ENCODE measurements at places on chromosomes 13 and 19.

DNA sequence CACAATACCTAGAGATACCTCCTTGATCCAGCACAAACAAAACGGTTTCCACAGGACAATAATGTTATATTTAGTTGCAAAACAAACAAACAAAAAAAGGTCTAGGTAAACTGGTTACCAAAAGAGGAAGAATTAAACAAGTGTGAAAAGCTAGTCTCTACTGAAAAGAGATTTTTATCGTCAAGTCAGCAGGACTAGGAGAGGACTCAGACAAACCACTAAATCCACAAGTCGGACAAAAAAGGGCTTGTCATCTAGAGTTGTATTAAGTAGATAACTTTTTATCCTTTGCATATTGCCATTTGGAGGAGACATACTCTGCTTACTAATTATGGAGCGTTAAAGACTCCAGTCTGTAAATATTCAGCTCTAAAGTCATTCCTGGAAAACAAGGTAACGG, 9.9 kb upstream of the KPNA3 start:
- DNase-seq, result no peak

DNA sequence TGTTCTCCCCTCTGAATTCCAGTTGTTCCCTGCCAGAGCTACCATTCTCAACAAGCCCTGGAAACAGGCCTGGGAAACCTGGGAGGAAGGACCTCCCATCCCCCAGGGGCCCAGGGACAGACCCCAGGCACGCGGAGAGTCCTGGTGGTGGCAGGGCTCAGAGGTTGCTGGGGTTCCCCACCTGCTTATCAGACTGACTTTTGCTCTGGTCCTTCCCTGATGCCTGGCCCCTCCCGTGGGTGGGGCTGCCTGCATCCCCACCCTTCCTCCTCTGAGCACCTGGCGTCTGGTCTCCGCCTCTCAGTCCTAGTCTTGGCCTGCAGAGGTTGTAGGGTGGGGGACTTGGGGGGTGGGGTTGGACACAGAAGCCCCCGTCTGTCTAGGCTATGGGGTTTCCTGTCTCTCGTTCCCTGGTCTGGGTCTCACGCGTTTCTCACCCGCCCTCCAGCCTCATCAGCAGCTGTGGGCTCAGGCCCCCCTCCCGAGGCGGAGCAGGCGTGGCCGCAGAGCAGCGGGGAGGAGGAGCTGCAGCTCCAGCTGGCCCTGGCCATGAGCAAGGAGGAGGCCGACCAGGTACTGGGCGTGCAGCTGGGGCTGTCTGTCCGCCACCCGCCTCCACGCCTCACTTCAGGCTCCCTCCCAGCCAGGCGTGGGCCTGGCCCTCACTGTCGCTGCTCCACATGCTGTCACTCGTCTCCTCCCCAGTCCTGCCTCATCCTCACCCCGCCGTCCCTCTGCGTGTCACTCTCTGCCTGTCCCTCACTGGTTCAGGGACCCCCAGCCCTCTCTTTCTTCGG, 13.6 kb downstream of the EPN1 start:
- no peak for DNase-seq

GRCh38 chr13:25771641-25772478, 280.0 kb downstream of the SHISA2 start:
- peak; percentile 40 for DNase-seq

DNA sequence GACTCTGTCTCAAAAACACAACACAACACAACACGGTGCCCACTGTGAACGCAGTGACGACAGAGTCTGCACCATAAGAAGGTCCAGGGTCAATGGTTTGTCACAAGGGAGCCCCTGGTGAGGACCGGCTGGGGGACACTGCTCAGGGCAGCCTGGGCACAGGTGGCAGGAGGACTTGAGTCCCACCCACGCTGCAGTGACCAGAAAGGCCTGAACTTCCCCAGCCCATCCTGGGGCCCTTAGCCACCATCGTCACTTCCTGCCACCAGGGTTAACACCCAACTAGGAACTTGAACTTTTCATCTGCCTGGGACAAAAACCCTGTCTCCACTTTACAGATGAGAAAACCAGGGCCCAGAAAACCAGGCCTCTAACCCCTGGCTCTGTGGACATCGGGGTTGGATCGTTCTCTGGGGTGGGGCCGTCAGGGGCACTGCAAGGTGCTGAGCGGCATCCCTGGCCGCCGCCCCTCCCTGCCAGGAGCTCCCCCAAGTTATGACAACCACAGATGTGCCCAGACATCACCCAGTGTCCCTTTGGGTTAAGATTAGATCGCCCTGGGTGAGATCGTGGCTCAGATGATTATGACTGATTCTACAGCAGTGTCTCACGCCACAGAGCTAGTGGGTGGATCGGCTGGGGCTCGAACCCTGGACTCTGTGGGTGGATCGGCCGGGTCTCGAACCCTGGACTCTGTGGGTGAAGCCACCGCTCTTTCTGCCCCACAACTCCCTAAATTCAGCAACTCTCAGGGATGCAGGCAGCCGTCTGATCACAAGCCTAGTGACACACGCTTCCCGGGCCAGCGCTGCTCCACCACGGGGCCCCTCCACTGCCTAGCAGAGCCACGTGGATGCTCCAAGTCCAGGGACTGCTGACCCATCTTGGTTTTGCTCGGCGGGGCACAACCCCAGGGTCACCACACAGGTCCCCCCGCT, 14.0 kb downstream of the MOB3A start:
- no peak for DNase-seq

GRCh38 chr13:42218576-42218975, 53.4 kb upstream of the AKAP11 start:
- DNase-seq, result no peak

GRCh38 chr19:8445488-8446001, 770 bp downstream of the HNRNPM start:
- DNase-seq, result peak; percentile 71

DNA sequence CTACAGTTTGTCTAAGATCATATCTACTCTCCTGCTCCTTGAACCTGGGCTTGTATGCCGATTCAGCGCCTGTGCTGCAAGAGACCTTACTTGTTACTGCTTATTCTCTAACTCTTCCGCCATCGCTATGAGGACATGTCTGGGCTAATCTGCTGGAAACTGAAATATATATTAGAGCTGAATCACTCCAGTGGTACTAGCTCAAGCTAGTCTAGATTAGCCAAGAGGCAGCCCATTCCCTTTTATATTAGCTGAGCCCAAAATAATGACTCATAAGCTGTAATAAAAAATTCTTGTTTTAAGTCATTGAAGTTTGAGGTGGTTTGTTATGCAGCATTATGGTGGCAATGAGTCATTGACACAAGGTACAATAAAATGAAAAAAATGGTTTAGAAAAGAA, 52.8 kb downstream of the SLC6A16 start:
- peak; percentile 54 for DNase-seq

DNA sequence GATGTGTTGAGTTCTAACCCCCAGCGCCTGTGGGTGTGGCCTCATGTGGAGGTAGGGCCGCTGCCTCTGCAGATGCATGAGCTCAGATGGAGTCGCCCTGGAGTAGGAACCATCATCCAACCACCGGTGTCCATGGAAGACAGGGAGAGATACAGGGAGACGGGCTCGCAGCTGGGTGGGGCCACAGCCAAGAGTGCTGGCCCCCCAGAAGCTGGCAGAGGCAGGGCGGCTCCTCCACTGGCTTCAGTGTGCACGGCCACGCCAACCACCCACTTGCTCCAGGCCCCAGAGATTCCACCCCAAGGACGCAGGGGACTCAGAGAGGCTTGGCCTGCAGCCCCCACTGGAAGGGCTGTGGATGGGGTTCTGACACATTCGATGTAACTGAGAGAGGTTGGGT, 5.4 kb upstream of the MCF2L start:
- DNase-seq, result no peak

- DNase-seq, result no peak
These were observed 44.0 kb upstream of the RFC3 start for GRCh38 chr13:33773790-33774462.

DNA sequence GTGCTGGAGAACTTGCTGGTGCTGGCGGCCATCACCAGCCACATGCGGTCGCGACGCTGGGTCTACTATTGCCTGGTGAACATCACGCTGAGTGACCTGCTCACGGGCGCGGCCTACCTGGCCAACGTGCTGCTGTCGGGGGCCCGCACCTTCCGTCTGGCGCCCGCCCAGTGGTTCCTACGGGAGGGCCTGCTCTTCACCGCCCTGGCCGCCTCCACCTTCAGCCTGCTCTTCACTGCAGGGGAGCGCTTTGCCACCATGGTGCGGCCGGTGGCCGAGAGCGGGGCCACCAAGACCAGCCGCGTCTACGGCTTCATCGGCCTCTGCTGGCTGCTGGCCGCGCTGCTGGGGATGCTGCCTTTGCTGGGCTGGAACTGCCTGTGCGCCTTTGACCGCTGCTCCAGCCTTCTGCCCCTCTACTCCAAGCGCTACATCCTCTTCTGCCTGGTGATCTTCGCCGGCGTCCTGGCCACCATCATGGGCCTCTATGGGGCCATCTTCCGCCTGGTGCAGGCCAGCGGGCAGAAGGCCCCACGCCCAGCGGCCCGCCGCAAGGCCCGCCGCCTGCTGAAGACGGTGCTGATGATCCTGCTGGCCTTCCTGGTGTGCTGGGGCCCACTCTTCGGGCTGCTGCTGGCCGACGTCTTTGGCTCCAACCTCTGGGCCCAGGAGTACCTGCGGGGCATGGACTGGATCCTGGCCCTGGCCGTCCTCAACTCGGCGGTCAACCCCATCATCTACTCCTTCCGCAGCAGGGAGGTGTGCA, 587 bp downstream of the S1PR4 start:
- no peak for DNase-seq

GRCh38 chr13:51125495-51126226, 14.6 kb upstream of the C13orf42 start:
- peak; percentile 62 for DNase-seq

- no peak for DNase-seq
These were observed 222.0 kb downstream of the SLITRK5 start for GRCh38 chr13:87893186-87893585.

GRCh38 chr13:37869506-37869755, 141 bp downstream of the TRPC4 start:
- DNase-seq, result peak; percentile 50

GRCh38 chr13:77737583-77738200, 40.2 kb downstream of the SLAIN1 start:
- no peak for DNase-seq

GRCh38 chr19:8150178-8150865, 930 bp upstream of the FBN3 start:
- no peak for DNase-seq

- DNase-seq, result no peak
These were observed 204.7 kb downstream of the SHISA2 start for GRCh38 chr13:25847145-25847544.

DNA sequence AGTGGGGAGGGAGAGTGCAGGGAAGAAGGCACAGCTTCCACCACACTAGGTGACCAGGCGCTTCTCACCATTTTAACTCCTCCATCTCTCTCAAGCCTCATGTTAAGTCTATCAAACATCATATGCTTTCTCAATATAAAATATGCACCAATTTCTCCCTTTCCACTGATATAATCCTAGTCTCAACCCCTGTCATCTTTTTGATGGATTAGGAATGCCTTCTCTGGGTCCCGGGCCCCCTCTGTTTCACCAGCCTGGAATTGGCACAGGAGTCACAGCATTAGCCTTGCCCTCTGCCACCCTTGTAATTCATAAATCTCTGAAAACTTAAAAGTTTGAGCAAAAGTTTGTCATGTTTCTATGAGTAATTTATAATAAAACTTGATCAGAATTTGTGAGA, at the start of gene ZSCAN4:
Gene ZSCAN4, plus strand, starts transcription at position 301 of the 400 bp plus-strand sequence. CDS start 7,211 bp downstream, outside the sequence.
- no peak for DNase-seq

DNA sequence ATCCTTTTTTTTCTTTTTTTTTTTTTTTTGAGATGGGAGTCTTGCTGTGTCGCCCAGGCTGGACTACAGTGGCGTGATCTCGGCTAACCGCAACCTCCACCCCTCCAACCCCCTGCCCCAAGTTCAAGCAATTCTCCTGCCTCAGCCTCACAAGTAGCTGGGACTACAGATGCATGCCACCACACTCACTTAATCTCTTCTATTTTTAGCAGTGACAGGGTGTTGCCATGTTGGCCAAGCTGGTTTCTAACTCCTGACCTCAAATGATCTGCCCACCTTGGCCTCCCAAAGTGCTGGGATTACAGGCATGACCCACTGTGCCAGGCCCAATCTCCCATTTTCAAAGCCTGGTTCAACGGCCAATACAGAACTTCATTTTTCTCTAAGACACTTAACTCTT, 9.1 kb downstream of the FOXO1 start:
- DNase-seq, result no peak

DNA sequence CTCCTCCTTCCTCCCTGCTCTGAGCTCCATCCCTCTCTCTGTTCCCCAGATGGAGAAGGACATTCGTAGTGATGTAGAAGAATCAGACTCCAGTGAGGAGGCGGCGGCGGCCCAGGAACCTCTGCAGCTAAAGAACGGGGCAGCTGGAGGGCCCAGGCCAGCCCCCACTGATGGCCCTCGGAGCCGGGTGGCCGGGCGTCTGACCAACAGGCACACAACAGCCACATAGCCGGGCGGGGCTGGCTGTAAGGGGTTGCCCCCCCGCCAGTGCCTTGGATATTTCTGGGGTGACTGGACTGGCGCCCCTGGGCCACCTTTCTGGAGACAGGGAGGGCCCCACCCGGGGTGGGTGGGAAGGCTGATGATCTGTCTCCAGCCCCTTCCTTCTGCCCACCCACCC, 46.3 kb downstream of the CD320 start:
- no peak for DNase-seq

GRCh38 chr13:26518451-26518959, 39.0 kb upstream of the WASF3 start:
- DNase-seq, result no peak

- DNase-seq, result no peak
These were observed 2.9 kb downstream of the KASH5 start for GRCh38 chr19:49390929-49391359.

- DNase-seq, result no peak
These were observed 12.2 kb upstream of the TLE2 start for GRCh38 chr19:3041327-3041726.

DNA sequence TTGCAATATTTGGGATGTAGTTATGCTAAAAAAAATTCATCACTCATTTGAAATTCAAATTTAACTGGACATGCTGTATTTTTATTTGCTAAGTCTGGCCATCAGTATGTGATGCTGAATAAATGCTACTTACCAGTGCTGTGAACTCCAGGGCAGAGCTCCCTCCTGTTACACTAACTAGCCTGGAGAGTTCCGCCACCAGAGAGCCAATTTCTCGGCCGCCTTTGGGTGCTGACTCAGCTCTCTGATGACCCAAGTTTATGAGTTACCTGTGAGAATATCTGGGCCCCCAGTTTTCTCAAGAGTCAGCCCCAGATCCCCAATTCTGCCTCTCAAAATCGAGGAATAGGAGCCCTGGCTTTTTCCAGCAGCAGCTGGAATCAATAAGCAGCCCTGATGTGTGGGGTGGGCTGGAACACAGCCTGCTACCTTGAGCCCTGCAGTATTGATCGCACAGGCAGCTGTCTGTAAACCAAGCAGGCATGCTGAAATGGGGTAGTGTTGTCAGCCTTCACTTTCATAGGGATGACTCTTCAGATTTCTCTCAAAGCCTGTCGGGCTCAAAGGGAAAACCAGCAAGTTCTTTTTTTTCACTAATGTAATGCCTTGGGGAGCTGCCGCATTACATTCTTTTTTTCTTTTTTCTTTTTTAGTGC, 113.7 kb downstream of the DNAJC15 start:
- DNase-seq, result no peak

- no peak for DNase-seq
These were observed 205.5 kb downstream of the NDFIP2 start for GRCh38 chr13:79686441-79686840.

Data from ELR (cell line).